ENCODE measurements at places on chromosomes 6 and 20.
A peak's percentile ranks its signal among the peaks of the same experiment; 100 is the strongest.

GRCh38 chr6:111817451-111818120 is 55.7 kb downstream of the FYN start:
- peak; percentile 74 for DNase-seq

DNA sequence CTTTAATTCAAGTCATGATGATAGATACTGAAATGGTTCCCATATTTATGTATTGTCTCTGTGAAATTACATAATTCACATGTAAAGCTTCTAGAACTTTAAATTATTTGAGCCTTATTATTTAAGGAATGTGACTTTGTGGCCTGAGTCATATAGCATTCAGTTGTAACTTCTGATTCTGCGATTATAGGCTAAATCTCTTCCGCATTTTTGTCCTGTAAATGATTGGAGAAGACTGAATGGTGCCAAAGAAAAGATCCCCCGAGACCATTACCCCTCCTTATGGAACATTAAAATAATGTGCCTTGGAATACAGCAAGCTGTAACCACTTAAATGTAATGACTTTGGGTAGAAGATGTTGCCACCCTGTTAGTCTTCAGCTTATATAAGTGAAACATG is 63.3 kb upstream of the MAP7 start:
- no peak for DNase-seq

DNA sequence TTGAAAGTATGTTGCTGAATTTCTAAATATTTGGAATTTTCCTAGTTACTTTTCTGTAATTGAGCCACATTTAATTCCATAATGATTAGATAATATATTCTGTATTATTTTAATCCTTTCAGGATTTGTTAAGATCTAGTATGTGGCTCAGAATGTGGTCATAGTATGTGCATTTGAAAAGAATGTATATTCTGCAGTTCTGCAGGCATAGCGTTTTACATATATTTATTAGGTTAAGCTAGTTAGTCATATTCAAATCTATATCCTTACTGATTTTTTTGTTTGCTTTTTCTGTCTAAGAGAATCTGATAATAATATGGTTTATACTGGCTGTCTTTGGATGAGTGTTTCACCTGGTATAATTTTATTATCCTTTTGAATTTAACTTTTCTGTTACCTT is 33.2 kb downstream of the LIN28B start:
- no peak for DNase-seq

DNA sequence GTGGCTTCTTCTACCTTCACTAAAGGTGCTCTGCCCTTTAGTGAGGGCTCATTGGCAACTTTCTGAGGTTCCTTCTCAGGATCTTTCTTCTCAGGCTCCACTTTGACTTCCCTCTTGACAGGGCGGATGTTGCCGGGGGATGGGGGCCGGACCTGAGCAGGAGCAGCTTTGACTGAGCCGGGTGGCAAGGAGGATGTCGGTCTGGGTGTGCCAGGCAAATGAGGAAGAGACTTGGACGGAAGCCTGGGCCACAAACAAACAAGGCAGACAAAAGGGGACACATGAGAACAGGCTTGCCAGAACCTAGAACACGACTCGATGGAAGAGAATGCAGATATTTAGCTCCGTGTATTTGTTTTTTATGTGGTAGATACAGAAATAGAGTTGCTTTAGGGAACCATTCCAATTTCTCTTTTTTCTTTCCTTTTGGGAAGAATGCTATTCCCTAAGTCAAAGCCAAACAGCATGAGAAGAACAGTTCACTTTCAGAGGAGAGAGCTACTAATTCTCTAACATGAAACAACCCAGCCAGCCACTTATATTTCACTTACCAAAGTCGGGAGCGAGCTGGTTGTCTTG is 76.2 kb upstream of the BCLAF1 start:
- peak; percentile 37 for DNase-seq

GRCh38 chr20:10898552-10898951 is 224.8 kb upstream of the JAG1 start:
- no peak for DNase-seq

GRCh38 chr6:110949679-110950285 is 8.7 kb upstream of the GTF3C6 start:
- no peak for DNase-seq

GRCh38 chr6:44967481-44967880 is 360.6 kb upstream of the RUNX2 start:
- no peak for DNase-seq

DNA sequence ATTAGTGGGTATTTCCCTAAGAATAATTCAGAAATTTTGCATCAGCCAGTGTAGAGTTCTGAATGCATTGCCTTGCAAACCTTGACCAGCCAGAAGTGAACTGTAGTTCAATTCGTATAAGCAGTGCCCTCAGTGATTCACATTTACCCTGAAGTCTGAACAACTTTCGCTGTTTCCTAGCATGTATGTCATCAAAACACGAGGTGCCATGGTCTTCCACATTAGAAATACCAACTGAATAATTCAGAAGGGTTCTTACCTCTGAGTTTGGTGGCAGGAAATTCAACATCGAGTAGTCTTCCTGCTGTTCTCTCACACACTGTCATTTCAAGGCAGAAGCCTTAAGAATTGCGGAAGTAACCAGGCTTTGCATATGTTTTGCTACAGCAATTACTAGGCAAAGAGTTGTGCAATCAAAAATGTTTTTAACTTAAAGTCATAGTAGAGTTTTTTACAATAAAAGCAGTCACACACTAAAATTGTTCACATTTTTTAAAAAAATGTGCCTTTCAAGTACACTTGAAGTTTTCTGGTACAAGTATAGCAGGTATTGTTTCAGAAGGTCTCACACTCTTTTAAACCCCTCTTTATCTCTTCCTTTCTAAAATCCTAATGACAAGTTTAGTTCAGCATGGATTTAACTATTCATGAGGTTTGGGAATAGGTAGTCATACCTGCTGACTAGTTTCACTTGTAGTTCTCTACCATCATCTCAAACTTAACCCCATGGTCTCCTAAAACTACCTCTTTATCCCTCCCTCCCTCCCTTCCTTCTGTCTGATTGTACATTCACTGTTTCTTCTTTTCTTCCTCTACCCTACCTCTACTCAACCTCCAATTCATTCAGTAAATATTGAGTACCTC is 118.3 kb downstream of the STXBP5 start:
- no peak for DNase-seq

DNA sequence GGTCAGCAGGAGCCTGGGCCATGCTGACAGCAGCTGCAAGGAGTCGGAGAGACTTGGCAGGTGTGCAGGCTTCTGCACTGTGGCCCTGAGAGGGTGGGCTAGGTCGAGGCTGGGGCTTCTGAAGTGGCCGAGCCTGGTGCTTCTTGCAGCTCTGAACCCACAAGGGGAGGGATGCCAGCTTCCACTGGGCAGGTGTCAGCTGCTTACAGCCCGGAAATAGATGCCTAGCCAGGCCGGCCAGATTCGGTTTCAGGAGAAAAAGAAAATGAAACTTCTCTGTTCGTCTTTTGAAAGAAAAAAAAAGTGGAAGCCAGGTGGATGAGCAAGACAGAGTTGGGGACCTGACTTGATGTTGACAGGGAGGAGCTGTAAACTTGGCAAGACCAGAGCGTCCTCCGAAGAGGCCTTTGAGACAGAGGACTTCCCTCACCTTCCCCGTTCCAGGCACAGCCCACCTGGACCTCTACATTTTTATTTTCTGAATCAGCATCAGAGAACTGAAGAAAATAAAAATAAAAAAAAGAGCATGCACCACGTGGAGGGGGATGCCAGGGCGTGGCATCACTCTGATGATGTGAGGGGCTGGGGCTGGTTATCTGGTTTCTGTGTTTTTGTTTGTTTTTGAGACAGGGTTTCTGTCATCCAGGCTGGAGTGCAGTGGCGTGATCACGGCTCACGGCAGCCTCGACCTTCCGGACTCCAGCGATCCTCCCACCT is at the start of gene ZBP1:
ZBP1 (minus strand) TSS at position 153 of the 717 bp plus-strand sequence; CDS start at position 22, 131 bp downstream.
- no peak for DNase-seq

GRCh38 chr6:134436950-134437349 is 119.0 kb upstream of the SGK1 start:
- peak; percentile 32 for DNase-seq

GRCh38 chr20:16747291-16747811 is 807 bp upstream of the OTOR start:
- no peak for DNase-seq

DNA sequence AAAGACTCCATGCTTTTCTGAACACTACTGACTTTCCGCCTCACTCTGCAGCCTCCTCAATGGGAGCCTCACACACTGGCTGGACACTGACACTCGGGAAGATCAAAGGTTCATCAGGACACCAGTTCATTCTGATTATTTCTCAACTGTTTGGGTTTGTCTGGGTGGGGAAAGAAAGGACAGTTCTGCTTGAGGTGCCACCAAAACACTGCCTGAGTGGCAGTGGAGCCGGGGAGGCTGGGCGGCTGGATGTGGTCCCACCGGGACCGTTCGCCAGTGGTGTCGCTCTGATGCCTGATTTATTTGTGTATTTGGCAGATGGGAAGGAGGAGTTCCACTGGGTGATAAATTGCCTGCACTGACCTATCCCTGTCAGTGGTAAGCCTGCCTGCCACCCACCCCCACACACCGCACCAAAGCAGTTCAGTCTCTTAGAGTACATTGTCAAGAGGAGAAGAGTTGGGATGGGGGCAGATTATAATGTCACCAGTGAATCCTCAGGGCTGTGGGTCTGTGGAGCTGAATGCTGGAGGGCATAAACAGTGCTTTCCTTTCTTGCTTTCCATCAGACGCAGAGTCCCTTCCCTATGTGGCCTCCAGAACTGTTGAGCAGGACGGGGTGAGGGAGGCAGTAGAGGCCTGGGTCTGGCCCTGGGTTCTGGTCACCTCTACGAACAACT is 49.8 kb downstream of the EDN1 start:
- DNase-seq: no peak

GRCh38 chr6:43054206-43054943 is 724 bp upstream of the CUL7 start:
- no peak for DNase-seq

GRCh38 chr6:29958921-29959320 is 16.6 kb downstream of the HLA-A start:
- no peak for DNase-seq

DNA sequence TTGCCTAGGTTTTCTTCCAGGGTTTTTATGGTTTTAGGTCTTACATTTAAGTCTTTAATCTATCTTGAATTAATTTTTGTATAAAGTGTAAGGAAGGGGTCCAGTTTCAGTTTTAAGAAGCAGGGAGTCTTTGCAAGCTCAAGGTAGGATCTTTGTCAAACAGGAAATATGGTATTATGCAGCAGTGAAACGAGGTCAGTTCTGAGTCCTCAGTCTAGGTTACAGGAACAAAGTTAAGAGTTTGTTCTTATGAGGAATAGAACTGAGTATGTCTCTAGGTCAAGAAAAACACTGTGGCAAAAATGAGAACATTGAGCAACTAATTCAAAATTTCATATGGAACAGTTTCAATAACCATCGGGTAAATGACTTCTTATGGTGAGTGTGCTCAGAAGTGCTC is 63.6 kb downstream of the GCLC start:
- no peak for DNase-seq

- no peak for DNase-seq
These were observed 144.0 kb upstream of the AGPAT4 start for GRCh38 chr6:161417717-161418462.

DNA sequence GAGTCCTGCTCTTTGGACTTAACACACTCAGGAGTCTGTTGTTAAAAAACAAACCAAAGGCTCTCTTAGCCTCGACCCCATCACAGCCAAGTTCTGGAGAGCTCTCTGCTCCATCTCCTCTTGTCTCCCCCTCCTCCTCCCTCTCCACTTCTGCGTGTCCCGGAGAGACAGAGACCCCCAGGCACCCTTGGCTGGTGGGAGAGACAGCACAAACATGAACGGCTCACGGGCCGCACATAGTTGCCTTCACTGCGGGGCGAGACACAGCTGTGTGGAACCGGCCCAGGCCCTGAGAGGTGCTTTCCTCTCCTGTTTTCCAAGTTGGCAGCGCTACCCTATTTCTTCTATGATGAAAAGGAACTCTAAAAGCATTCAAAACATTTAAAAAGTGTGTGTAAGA is 23.3 kb upstream of the MYT1 start:
- DNase-seq: no peak

GRCh38 chr6:145428706-145429105 is 306.6 kb downstream of the EPM2A start:
- DNase-seq: no peak

GRCh38 chr6:131949909-131950766 is 1.0 kb downstream of the CCN2 start:
- DNase-seq: peak; percentile 58

GRCh38 chr6:38305995-38306681 is 333.6 kb downstream of the BTBD9 start:
- DNase-seq: no peak

GRCh38 chr20:39298121-39298520 is 336.0 kb downstream of the DHX35 start:
- DNase-seq: peak; percentile 36

- DNase-seq: no peak
These were observed 21.1 kb downstream of the RTN4IP1 start for GRCh38 chr6:106608080-106608668.

- peak; percentile 59 for DNase-seq
These were observed 122.6 kb downstream of the GPX5 start for GRCh38 chr6:28648035-28648877.

- DNase-seq: no peak
These were observed 2.4 kb upstream of the GCNT2 start for GRCh38 chr6:10518557-10519407.
